ENCODE measurements at places on chromosomes 6 and 20.

GRCh38 chr6:135094403-135094821, 39.8 kb upstream of the HBS1L start:
- peaks cover 7% of the 10 kb centered on the region for H3K4me1 ChIP-seq
- no peaks in the 10 kb centered on the region for H3K27me3 ChIP-seq
- peak overlapping the region; percentile 23 for H3K27ac ChIP-seq

DNA sequence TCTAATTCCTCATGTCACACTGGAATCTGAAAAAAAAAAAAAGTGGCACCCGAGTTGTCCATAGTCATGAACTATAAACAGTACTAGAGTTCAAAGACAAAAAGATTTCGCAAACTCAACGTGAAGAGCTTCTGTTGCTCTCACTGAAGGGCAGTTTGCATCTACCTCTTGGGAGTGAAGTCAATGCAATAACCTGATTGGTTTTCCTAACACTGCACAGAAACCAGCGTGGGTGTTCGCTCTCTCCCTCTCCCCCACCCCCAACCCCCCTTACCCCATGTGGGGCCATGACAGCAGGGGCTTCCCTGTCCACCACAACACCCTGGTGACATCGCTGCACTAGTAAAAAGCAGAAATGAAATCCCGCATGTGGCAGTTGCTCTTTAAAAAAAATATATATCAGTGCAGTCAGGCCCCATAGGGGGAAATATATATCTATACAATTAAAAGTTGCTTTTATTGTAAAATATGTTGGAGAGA, 66.9 kb downstream of the GMPR start:
- peaks cover 17% of the 10 kb centered on the region for H3K36me3 ChIP-seq
- H3K27me3 ChIP-seq, result no peaks in the 10 kb centered on the region
- H3K4me1 ChIP-seq, result no peaks in the 10 kb centered on the region
- no peak overlapping the region for H3K27ac ChIP-seq
- no peak for DNase-seq
- H3K4me3 ChIP-seq, result no peak overlapping the region

DNA sequence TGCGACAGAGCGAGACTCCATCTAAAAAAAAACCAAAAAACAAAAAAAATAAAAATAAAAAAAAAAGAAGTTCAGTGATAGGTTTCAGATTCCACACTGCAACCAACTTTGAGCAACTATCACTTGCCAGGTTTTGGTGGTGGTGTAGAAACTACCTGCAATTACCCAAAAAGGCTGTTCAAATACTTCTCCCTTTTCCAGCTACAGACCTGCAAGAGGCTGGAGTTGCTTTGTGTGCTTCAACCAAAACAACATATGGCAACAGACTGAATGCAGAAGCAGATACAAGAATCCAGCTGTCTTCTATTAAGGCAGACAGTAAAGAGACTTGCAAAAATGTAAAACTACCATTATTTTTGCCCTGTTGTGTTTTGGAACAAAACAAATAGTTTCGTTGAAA, 9.3 kb upstream of the BCAS1 start:
- no peaks in the 10 kb centered on the region for H3K36me3 ChIP-seq
- DNase-seq, result no peak
- no peaks in the 10 kb centered on the region for H3K27me3 ChIP-seq
- peaks cover 11% of the 10 kb centered on the region for H3K4me1 ChIP-seq
- H3K4me3 ChIP-seq, result no peak overlapping the region

DNA sequence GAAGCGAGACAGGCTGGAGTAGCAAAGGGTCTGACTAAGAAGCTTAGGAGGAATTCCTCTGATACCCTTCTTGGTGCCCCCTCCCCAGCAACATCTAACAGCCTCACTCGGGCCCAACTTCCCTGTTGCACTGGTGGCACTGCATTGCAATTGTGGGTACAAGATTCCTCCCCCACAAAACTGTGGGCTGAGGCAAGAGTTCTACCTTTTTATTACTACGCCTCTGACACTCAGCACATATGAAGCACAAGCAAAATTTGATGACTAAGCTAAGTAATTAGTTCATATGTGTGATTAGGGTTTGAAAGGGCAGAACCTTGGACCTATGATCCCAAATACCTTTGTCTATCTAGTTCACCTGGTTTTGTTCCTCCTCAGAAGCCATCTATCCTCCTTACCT, 83.5 kb downstream of the ZHX3 start:
- H3K4me1 ChIP-seq, result peaks cover 5% of the 10 kb centered on the region
- DNase-seq, result no peak
- no peak overlapping the region for H3K27ac ChIP-seq

DNA sequence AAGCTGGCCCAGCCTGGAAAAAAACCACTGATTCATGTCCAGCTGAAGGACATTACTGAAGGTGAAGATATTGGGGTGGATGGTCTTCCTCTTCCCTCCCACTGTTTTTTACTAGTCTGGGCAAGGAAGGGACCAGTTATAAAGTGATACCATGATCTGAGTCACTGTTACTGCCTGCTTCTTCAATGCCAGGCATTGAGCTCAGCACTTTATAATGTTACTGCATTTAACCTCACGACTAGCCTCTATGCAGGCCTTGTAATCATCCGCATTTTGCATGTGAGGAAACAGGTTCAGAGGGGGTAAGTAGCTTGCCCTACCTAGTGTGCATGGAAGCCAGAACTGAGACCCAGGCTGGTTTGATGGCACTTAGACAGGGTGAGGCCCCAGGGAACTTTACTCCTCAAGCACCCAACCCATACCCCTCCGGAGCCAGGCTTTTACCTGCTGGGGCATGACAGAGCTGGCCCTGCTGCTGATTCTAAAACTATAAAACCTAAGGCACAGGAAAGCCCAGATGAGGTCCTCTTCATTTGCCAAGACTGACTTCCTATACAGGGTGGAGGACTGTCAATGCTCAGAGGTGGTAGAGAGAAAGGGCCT, 11.0 kb upstream of the KCNK5 start:
- no peak overlapping the region for H3K27ac ChIP-seq
- H3K36me3 ChIP-seq, result no peaks in the 10 kb centered on the region
- no peak overlapping the region for H3K4me3 ChIP-seq
- no peak for DNase-seq

- H3K36me3 ChIP-seq, result no peaks in the 10 kb centered on the region
- no peaks in the 10 kb centered on the region for H3K27me3 ChIP-seq
- H3K27ac ChIP-seq, result no peak overlapping the region
- H3K4me1 ChIP-seq, result peaks cover 29% of the 10 kb centered on the region
- H3K4me3 ChIP-seq, result no peak overlapping the region
Observed at GRCh38 chr6:15299430-15300131, 53.7 kb downstream of the JARID2 start.

DNA sequence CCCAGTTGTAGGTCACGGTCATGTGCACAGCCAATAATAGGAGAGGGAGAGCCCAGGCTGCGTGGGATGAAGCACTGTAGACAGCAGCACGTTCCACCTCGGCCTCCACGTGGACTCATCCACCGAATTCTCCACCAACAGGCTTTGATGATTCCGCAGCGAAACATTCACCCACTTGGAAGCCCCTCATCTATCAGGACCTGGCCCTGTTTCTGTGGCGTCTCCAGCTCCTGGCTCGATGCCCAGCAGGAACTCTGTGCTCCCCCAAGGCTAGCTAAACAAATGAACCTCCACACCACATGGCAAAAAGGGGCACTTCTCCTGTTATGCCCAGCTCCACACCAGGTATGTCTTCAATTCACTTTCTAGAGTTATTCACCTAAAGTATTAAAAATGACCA, 237.9 kb upstream of the PDE10A start:
- H3K27ac ChIP-seq, result no peak overlapping the region
- no peak overlapping the region for H3K4me3 ChIP-seq
- DNase-seq, result no peak
- no peaks in the 10 kb centered on the region for H3K36me3 ChIP-seq

- H3K36me3 ChIP-seq, result no peaks in the 10 kb centered on the region
- no peak overlapping the region for H3K4me3 ChIP-seq
- no peak overlapping the region for H3K27ac ChIP-seq
- H3K27me3 ChIP-seq, result no peaks in the 10 kb centered on the region
Observed at GRCh38 chr6:73041051-73041450, 184.2 kb downstream of the KHDC1L start.

GRCh38 chr20:11553603-11554002, 364.1 kb upstream of the BTBD3 start:
- H3K4me1 ChIP-seq, result no peaks in the 10 kb centered on the region
- no peak overlapping the region for H3K4me3 ChIP-seq
- H3K27ac ChIP-seq, result no peak overlapping the region
- no peak for DNase-seq
- no peaks in the 10 kb centered on the region for H3K36me3 ChIP-seq

DNA sequence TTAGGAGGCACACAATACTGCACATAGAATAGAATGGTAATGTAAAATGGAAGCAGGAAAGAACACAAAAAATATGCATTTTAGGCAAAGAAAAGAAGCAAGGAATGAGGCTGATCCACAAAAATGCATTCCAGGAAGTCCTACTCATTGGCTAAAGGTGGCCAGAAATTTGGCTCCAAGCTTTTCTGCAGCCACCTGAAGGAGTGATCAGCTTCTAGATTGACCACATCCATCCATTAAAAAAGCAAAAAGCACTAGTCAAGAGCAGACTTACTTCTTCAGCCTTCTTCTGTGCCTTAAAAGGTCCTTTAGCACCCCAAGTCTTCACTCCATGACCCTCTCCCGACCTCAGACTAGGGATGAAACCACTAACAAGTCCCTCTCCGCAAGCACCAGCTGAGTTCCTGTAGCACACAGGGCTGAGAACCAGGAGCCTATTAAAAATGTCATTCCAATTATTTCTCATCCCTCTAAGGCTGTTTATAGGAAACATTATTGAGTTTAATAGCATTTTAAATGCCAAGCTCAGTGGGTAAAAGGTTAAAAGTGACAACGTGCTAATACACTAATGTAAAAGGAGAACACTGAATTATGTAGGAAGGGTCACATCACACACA, 36.5 kb downstream of the TRAM2 start:
- no peak for DNase-seq
- no peak overlapping the region for H3K4me3 ChIP-seq
- no peaks in the 10 kb centered on the region for H3K27me3 ChIP-seq
- H3K4me1 ChIP-seq, result peaks cover 13% of the 10 kb centered on the region
- H3K27ac ChIP-seq, result no peak overlapping the region
- no peaks in the 10 kb centered on the region for H3K36me3 ChIP-seq

DNA sequence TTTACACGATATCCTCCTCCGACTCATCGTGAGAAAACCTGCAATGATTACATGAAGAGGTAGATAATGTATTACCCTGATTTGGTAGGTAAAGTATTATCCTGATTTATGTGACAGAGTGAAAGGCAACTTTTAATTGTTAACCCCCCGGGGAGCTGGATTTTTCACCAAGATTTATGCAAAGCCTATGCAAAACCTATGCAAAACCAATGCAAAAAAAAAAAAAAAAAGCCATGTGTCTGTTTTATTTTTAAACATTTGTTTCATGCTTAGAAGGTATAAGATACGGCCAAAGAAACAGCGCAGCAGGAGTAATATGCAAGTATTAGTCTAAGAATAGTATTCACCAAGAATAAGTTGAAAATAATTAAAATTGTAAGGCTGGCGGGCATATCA, 109.9 kb downstream of the IPCEF1 start:
- peak overlapping the region; percentile 75 for H3K27ac ChIP-seq
- H3K36me3 ChIP-seq, result no peaks in the 10 kb centered on the region
- H3K27me3 ChIP-seq, result no peaks in the 10 kb centered on the region
- DNase-seq, result no peak

GRCh38 chr6:107416145-107416544, 43.2 kb downstream of the PDSS2 start:
- no peaks in the 10 kb centered on the region for H3K36me3 ChIP-seq
- no peaks in the 10 kb centered on the region for H3K27me3 ChIP-seq
- H3K4me3 ChIP-seq, result no peak overlapping the region
- DNase-seq, result no peak

DNA sequence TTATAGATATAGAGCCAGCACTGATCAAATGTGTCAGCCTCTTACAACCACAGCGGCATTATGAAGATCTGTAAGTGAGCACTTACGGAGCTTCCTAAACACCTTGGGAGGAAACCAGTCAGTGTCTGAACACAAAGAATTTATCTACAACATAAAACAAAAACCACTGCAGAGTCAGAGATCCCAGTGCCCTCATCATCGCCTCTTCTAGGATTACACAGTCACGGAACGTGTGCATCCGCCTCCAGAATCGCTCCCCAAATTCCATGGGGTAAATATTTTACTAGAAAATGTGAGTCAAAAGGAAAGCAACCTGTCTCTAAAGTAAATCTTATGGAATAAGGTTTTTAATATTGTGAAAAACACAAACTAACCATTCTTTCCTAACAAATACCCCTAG, 243.6 kb downstream of the PACRG start:
- DNase-seq, result no peak
- H3K27ac ChIP-seq, result no peak overlapping the region
- H3K4me3 ChIP-seq, result no peak overlapping the region
- H3K36me3 ChIP-seq, result no peaks in the 10 kb centered on the region
- H3K4me1 ChIP-seq, result no peaks in the 10 kb centered on the region

Data from effector memory CD4-positive, alpha-beta T cell (primary cell).